ENCODE measurements at places on chromosomes 4 and X. TPM values are rescaled to one million over a fixed set of nuclear protein-coding genes. Genes with fewer than 3 reads are reported as not detected.

Gene CYBB
- not detected for total RNA-seq

Gene AVPR2
- total RNA-seq = not detected

Gene SSX2
- not detected for total RNA-seq

Gene TMEM154
- total RNA-seq = 29.7 TPM

Gene TMPRSS11B
- not detected for total RNA-seq

Gene ARHGAP36
- not detected for total RNA-seq

Gene CHRNA9
- 0.64 TPM for total RNA-seq

Gene ADGRG4
- not detected for total RNA-seq

Gene IL2
- 0.75 TPM for total RNA-seq

Gene CSAG3
- not detected for total RNA-seq

Gene HMGN5
- total RNA-seq = 2.3 TPM

Gene USP53
- 4.6 TPM for total RNA-seq

Gene ZNF595
- total RNA-seq = 5.0 TPM

Gene TLR6
- total RNA-seq = 1.3 TPM

Gene XG
- not detected for total RNA-seq

Gene PPP4R3C
- total RNA-seq = not detected

Gene LRP2BP
- 0.70 TPM for total RNA-seq

Gene FAM47E
- not detected for total RNA-seq

Gene CYSLTR1
- 29.9 TPM for total RNA-seq

Measured in T-helper 2 cell treated with Interferon-gamma antibody and Interleukin-4, amounts not matched to agents 100 ng/mL and 5 ng/mL, for 36 hours (primary cell).